SHP77 (cell line): ENCODE measurements at places on chromosomes 2 and 18.

DNA sequence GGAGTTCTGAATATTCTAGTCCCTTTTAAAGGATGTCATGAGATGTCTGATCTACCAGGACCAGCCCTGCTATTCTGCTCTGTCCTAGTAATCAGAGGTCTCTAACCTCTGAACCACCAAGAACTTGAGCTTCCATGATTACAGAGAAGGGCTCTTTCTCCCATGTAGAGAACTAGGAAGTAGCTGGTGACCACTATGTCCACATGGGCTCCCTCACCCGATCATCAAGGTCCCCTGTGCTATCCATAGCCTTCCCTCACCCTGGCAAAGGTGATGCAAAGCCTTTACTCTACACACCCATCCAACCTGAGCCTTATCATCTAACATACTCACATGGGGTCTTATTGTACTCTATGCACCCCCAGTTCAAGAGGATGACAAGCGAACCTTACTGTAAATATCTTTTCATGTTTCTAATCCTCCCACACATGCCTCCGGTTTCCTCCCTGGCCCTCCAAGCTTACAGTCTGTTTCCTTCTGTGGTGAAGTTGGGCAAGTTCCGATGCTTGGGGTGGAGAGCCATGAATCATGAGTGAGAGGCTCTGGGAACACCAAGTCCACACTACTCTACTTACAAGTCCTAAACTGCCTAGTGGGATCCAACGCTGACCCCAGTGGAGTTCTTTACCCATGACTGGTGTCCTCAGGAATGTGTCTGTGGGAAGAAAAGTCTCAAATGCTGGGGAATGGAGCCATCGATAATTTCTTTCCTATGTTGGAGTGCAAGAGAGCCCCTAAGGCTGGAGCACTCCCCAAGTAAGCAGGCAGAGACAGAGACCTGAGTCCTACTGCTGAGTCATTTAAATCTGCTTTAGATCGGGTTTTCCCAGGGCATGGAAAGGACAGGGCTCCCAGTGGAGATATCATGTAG, 73.3 kb upstream of the KLF7 start:
- DNase-seq, result no peak

- no peak for DNase-seq
These were observed 138.9 kb upstream of the NABP1 start for GRCh38 chr2:191539068-191539467.

GRCh38 chr18:13216711-13217465, 1.7 kb upstream of the LDLRAD4 start:
- DNase-seq, result peak; percentile 39

GRCh38 chr2:159516241-159516758, 100.0 kb downstream of the BAZ2B start:
- peak; percentile 51 for DNase-seq

DNA sequence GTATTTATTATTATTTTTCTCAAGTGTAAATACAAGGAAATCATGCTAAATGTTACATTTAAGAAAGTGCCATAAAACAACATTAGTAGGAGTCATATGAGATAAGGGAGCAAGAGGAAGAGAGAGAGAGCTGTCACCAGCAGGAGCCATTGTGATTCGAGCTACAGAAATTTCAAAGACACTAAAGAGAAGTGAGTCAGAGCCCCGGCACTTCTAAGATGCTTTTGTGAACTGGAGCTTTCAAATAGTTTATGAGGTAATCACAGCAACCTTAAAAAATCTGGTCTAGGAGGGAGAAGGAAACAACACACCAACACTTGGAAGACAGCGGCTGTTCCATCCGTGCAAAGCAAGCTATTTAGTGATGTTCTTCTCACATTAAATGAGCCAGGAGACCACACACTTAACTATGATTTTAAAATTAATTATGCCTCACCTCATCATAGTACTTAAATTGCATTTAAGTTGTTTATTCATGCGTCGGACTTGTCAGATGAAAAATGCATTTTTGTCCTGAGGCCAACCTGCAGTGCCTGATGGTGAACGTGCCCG, 382.7 kb upstream of the SALL3 start:
- no peak for DNase-seq

DNA sequence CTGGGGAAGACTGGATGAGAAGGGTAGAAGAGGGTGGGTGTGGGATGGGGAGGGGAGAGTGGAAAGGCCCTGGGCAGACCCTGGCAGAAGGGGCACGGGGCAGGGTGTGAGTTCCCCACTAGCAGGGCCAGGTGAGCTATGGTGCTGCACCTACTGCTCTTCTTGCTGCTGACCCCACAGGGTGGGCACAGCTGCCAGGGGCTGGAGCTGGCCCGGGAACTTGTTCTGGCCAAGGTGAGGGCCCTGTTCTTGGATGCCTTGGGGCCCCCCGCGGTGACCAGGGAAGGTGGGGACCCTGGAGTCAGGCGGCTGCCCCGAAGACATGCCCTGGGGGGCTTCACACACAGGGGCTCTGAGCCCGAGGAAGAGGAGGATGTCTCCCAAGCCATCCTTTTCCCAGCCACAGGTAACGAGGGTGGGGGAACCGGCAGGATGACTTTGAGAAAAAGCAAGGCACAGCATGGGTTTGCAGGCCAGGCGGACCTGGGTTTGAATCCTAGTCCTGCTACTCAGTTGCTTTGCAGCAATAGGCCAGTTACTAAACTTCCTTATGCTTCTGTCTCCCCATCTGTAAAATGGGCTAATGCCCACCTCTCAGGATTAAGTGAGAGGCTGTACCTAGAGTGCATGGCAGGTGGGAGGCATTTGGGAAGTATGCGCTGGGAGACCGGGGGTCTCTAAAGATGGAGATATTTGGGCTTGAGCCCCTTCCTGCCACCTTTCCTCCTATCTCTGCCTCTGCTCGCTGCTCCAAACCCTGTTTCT, at the start of gene INHA:
INHA (plus strand) TSS at position 74 of the 765 bp plus-strand sequence; CDS start at position 139, 65 bp downstream.
- DNase-seq, result no peak

DNA sequence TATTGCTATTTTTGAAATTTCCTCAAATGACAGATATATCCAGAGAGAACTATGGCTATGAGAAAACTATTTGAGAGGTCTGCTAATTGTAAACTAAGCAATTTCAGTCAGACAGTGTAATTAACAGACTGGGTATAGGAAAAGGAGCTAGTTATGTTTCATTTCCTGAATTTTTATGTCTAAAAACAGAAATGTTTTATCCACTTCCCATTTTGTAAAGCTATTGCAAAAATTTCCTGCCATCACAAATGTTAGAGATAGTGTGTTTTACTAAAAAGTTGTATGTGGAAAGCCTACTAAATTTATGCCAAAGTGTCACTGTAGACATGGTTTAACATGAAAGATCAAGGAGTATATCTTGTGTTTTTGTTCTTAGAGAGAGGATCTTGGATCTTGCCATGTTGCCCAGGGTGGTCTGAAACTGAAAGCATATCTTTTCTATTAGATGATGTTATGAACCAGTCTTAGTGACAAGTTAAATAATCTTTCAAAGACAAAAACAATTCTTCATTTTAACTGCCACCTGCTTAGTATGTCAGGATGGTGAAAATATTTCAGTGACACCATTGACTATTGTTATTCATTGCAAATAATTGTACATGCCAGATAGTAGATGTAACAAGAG, 40.5 kb upstream of the ITPRID2 start:
- no peak for DNase-seq

DNA sequence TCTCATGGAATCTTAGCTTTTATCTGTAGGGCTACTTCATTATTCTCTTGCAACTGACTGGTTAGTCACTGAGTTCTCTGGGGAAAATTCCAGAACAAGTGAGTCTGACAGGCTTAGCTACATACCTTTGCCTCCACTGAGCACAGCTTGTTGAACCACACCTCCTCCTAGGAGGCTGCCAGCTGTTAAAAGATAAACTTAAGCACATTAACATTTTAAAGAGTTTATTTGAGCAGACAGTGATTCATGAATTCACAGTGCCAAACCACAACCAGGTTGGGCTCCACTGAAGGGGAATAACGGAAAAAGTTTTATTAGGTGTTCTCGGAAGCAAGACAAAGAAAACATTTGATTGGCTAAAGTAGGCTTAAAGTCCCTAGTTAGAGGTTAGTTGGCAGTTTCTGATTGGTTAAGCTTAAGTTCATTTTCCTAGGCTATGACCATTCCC, 12.5 kb upstream of the SLC38A11 start:
- no peak for DNase-seq

GRCh38 chr18:69890558-69890957, 57.1 kb downstream of the CD226 start:
- no peak for DNase-seq

DNA sequence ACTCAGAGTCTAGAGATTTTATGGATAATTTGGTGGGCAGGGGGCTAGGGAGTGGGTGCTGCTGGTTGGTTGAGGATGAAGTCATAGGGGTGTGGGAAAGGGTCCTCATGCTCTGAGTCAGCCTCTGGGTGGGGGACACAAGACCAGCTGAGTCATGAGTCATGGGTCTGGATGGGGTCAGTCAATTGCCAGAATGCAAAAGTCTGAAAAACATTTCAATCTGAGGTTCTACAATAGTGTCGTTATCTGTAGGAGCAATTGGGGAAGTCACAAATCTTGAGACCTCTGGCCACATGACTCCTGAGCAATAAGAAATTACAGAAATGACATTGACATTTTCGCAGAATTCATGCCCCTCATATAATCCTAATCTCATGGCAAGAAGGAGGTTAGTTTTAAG, 15.1 kb downstream of the NMS start:
- DNase-seq, result no peak

DNA sequence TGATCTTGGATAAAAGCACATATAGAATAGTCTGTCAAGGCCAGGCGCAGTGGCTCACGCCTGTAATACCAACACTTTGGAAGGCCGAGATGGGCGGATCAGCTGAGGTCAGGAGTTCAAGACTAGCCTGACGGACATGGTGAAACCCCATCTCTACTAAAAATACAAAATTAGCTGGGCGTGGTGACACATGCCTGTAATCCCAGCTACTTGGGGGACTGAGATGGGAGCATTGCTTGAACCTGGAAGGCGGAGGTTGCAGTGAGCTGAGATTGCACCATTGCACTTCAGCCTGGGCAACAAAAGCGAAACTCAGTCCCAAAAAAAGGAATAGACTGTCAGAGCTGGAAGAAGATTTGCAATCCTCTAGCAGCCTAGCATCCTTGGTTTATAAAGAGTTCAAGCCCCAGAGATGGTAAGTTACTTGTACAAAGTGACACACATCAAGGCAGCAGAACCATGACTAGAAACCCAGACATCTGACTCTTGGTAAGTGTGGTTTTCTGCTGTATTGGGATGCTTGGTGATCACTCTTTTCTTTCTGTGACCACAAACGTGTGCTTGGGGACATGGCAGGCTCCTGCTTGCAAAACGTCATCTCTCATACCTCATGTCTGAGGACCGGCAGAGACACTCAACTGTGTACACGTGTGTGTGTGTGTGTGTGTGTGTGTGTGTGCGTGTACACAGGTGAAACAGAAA, 69.0 kb downstream of the OSBPL6 start:
- no peak for DNase-seq
